ENCODE measurements at places on chromosomes 13 and 19. TPM values are rescaled to one million over a fixed set of nuclear protein-coding genes. Genes with fewer than 3 reads are reported as not detected.

The CCNA1 gene
- 1.3 TPM for polyA plus RNA-seq

The FXYD1 gene
- polyA plus RNA-seq: 28.0 TPM

The IGFL1 gene
- not detected for polyA plus RNA-seq

The MEIOSIN gene
- not detected for polyA plus RNA-seq

The MUC16 gene
- polyA plus RNA-seq: 0.17 TPM

The ONECUT3 gene
- 0.03 TPM for polyA plus RNA-seq

The RUBCNL gene
- 2.7 TPM for polyA plus RNA-seq

The SOX1 gene
- not detected for polyA plus RNA-seq

The SULT2B1 gene
- polyA plus RNA-seq: 0.42 TPM

The METTL21C gene
- polyA plus RNA-seq: 0.85 TPM

The C5AR1 gene
- polyA plus RNA-seq: 3.8 TPM

The TMPRSS9 gene
- polyA plus RNA-seq: 0.44 TPM

The WDR88 gene
- 1.0 TPM for polyA plus RNA-seq

The WDR87 gene
- polyA plus RNA-seq: not detected

The PIK3R2 gene
- 32.6 TPM for polyA plus RNA-seq

The FUT2 gene
- polyA plus RNA-seq: 1.3 TPM
